BJ (cell line): ENCODE measurements at places on chromosomes 11 and 22. TPM values are rescaled to one million over a fixed set of nuclear protein-coding genes. Genes with fewer than 3 reads are reported as not detected.

DNA sequence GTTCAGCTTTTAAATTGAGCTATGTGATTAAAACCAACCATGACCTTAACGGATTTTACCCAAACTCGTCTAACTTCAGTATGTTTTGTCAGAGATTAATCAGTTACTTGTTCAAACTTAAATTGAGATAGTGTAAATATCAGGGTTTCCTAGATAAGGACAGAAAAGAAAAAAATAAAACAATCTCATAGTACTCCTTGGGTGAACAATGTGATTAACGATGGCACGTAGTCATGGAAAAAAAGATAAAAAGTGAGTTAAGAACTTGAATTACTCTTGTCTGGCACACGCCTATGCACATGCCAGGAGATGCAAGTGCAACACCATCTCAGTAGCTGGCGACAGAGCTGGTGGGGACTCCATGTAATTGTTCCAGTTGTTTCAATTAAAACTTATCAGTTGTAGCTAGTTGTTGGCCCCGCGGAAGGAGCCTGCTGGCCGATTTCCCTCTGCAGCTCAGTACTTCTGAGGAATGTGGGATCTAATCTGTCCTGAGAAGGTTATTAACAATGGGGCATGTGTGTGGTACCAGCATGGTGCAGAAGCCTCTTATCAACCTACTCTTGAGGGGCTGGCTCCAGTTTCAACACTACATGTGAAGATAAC, 3.0 kb downstream of the RASSF10 start:
- DNase-seq, result no peak

GRCh38 chr22:39621826-39622225, 51.3 kb downstream of the CACNA1I start:
- DNase-seq, result no peak

GRCh38 chr11:68838572-68838964, 3.1 kb downstream of the CPT1A start:
- DNase-seq, result no peak

Gene OR51E1
- not detected in 2 replicates for polyA plus RNA-seq

DNA sequence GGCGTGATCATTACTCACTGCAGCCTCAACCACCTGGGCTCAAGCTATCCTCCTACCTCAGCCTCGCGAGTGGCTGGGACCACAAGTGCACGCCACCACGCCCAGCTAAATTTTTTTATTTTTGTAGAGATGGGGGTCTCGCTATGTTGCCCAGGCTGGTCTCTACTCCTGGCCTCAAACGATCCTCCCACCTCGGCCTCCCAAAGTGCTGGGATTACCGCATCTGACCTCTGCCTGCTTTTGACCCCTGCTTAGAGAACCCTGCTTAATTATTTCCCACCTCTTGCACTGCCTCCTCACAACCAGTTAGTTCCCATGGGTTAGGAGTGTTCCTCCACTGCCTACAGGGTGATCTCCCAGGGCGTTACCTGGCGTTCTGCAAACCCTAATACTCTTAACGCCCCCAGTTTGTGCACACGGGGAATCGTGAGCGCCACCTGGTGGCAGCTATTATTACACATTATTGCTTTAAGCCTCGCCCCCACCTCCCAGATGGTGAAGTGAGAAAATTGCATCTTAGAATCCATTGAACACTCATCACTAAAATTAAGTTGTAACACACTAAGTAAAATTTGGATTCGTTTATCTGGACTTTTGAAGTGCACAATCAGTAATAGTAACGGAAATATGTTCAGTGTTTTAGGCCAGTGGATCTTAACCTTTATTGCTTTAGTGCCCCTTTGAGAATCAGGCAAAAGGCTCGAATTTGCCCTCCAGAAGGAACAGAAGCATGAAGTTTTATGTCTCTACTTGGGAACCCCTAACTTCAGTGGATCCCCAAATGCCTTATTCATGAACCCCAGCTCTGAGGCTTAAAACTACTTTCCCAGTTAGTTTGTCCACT, 61.4 kb upstream of the ASPHD2 start:
- DNase-seq, result no peak

DNA sequence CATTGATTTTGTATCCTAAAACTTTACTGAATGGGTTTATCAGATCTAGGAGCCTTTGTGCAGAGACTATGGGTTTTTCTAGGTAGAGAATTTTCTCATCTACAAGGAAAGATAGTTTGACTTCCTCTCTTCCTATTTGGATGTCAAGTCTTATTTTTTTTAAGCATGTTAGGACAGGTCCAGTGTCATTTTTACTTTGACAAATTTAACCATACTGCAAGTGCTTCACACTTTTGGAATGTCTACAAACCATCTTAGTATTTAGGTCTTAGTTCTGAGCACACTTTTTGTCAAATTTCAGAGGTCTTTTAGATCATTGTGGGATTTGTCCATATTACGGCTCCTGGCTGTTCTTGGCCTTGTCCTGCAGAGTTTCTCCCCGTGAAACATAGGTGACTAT, 715.2 kb upstream of the RAG2 start:
- DNase-seq, result no peak

GRCh38 chr11:65172600-65172999, 2.6 kb downstream of the SPDYC start:
- no peak for DNase-seq
